Inflammatory macrophage treated with lipopolysaccharide for 1 hour (primary cell): ENCODE measurements at places on chromosomes 6 and 20.

DNA sequence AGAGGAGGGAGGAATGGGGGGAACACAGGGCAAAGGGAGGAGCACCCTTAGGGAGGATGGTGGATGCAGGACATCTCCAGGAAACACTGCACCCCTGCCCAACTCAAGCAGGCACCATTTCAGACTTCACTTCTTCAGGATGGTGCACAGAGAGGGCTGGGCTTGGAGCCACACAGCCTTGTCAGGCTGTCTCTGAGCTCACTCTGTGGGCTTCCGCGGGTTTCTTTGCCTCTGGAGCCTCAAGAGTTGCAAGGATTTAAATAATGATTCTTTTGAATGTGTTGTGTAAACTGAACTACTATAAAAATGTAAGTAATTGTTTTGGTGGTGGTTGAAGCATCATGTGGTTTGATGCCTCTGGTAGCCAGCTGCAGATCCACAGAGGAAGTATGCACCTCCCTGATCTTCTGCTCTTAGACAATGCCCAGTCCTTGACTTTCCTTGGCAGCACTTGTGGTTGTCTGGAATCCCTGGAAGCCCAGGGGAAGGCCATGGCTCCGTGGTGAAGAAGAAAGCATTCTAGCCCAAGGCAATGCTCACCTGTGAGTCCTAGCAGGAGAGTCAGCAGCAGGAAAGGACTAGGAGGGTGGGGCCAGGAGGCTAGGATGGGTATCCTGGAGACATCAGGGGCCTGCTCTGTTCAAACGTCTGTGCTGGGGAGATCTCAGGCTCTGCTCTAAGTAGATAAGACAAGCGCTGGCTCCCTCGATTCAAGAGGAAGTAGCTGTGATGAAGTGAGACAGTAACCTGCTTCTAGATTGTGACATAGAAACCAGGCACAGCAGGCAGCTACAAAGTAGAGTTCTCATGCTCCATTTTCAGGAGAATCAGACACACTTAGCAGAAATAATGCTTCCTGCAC, 50.2 kb upstream of the SIRPG start:
- DNase-seq: no peak

DNA sequence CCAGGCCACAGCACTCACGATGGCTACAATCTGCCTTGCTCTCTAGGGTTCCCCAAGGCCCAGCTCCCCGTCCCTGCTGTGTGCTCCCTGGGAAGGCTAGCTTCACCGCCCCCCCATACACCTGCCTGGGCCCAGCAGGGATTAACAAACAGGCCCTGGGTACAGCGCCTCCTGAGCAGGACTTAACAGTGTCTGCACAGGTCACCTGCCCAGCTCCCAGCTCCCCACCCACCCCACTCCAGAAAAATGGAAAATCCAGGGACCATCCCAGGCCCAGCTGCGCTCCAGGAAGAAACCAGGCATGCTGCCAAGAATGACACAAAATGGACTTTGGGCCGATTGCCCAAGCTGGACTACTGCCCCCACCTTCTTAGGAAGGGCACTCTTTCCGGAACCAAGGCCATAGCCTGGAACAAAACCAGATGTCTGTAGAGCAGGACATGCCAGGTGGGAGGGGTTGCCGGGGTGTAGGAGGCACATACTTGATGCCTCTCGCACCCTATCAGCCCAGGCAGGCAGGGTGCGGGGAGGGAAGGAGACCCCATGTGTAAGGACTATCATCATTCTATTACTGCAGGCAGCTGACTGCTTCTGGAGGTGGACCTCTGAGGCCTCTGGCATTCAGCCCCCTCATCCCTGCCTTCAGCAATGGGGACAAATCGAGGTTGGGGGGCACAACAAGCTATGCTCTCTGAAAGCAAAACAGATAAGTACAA, 104.9 kb downstream of the SNX5 start:
- no peak for DNase-seq

- no peak for DNase-seq
Measured at GRCh38 chr20:1775117-1775516, 117.5 kb upstream of the SIRPG start.

DNA sequence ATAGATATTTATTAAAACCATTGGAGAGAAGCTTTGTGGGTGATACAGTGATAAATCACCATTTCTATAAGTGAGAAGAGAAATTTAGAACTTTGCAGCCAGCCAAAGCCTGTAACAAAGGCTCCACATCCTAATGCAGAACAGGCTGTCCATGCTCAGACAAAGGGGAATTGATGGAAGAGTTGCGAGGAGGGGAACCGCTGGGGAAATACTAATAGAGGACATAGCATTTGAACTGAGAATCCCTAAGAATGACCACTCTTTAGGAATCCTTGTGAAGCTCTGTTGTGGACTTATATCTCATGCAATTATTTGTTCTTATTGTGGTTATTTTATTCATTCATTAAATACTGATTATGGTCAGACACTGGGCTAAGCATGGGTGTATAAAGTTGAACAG, 167.8 kb downstream of the PHF3 start:
- DNase-seq: no peak

DNA sequence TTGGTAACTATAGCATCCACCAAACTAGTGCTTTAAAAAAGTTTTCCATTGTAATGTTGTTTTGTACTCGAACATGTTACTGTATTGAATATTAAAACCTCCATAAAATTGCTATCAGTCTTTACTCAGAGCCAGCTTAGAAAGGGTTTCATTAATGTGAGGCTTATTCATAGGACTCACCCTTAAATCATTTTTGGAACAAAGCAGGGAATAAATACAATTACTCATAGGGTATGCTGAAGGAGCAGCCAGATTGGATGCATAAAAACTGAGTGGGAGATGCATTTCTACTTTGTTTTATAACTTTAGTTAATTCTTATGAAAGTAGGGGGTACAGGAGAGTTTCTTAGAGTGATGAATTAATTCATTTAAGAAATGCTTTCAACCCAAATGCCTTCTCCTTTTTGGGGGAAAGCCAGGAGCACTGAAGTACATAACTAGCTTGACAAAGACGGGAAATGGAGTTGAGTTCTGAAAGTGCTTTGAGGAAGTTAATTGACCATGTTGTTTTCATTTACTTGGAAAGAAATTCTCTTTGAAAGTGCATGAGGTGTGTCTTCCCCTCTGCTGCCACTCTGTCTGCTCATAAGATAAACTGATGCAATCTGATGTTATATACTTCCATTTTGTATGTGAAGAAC, 90.3 kb downstream of the RNF144B start:
- DNase-seq: peak; percentile 71

DNA sequence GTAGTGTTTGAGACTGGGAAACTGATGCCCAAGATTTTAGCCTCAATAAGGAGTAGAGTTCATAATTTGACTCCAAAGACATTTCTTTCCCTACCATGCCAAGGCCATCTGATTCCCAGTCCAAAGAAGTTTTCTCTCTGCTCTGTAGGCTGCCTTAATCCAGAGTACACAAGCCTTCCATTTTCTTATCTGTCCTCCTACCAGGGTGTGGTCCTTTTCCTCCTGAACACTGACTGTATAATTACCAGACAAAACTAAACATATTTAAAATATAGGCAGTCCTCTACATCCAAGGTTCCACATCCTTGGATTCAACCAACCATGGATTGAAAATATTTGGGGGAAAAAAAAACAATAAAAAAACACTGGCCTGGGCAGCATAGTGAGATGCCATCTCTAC, 108.4 kb downstream of the SLC16A10 start:
- no peak for DNase-seq

DNA sequence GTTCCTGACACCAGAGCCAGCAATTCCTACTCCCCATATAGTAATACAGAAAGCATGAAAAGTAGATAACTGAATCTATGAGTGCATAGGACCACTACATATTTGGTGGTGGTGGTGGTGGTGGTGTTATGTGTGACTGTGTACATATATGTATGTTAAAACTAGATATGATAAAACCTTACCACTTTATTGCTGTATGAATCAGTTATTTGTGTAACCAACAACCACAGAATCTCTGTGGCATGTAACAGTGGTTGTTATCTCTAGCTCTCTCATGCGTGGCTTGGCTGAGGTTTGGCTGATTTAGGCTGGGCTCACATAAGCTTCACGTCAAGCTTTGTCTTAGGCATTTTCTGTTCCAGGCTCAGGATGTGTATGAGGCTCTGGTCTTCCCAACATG, 55.7 kb downstream of the PLCB1 start:
- DNase-seq: no peak

- DNase-seq: peak; percentile 98
Measured at GRCh38 chr6:31087494-31088089, 24.8 kb downstream of the C6orf15 start.

GRCh38 chr6:161736326-161736725, 462.5 kb upstream of the AGPAT4 start:
- DNase-seq: no peak
